NCI-H2081 treated with DMSO at 0.1 percent for 48 hours (cell line): ENCODE measurements at places on chromosomes 11 and 22.

GRCh38 chr22:37502342-37503182, 16.4 kb upstream of the MFNG start:
- no peak for DNase-seq

- no peak for DNase-seq
These were observed 2.5 kb downstream of the USP2 start for GRCh38 chr11:119378851-119379465.

- no peak for DNase-seq
These were observed at the start of gene YAP1 for GRCh38 chr11:102109896-102110760. Gene YAP1, plus strand, starts transcription at chr11:102110447. Its CDS starts 402 bp downstream, at chr11:102110849.

- peak; percentile 91 for DNase-seq
These were observed at the start of gene PSMC3 for GRCh38 chr11:47426062-47426956. Gene PSMC3, minus strand, starts transcription at chr11:47426439. Its CDS starts 160 bp downstream, at chr11:47426279.

- no peak for DNase-seq
These were observed 205.0 kb upstream of the RAG2 start for GRCh38 chr11:36803084-36803483.

- no peak for DNase-seq
These were observed 102.8 kb upstream of the DRD2 start for GRCh38 chr11:113578033-113578380.

DNA sequence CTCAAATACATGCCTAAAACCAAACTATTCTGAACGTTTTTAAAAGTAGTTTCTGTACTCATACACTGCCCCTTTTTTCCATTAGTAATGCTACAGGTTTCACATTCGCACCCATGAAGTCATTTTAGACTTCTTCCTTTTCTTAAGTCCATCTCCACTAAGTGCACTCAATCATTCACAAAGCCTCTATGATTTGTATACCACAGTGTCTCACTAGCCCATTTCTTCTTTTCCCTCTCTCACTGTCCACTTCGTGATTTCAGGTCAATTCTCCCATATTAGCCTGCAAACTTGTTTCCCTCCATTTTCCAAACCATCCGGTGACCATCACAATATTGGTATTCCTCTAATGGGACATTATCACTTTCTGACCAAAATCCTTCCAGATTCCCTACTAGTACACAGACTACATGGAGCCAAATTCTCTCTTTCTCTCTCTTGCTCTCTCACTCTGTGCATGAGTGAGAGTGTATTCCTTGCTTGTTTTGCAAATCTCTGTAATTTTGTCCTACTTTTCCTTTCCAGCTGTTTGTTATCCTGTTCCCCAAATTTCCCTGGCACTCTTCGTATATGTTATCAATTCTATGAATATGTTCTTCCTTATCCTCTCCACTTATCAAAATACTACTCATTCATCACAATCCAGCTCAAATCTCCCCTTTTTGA, 3.4 kb upstream of the ZC3H12C start:
- DNase-seq: no peak

DNA sequence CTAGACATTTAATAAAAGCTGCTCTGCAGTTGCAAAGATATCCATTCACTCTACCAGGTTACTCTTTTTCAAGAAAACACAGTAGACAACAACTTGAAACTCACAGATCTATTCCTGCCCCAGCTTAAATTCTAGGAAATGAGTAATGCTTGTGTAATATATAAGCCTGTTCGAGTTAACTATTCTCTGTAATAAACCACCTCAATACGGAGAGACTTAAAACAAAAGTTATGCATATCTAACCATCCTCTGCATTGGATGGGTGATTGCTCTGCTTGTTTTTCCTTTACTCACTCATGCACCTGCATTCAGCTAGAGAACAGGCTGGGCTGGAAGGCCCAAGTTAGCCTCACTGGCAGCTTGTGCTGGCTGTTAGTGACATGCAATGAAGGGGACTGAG, 13.3 kb downstream of the LRRC4C start:
- DNase-seq: no peak

- DNase-seq: no peak
These were observed 18.1 kb upstream of the SCGB1A1 start for GRCh38 chr11:62400760-62401159.

DNA sequence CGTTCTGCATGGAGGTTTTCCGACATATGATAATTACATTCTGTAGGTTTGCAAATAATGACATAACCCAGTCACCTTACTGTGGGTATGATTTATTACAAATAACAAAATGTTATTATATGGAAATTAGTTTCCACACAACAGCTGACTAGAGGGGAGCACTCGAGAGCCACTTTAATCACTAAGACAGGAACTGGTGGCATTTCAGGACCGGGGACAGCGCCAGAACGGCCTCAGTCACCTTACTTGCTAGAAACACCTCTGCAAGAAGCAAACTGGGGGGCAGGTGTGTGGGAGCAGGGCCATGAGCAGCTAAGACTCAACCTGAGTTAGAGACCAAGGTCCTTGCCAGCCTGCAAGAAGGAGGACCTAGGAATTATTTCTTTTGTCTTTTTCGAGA, 199.9 kb downstream of the DSCAML1 start:
- DNase-seq: no peak

DNA sequence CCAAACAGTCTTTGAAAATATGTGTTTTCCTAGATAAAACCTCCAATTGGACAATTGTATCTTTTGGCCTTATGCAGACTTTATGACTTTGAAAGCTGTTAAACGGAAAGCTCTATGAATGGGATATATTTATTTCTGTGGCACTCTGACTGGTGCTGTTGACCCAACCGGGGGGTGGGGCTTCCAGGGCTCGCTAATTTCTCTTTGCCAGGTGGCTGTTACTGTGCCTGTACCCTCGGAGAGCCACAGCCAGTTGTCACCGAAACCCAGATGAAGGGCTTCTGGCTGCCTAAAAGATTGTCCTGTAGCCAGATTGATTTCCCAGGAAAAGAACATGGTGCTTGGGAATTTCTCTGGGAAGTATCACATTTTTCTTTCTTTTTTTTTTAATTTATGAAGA, 132.7 kb upstream of the NAV2 start:
- no peak for DNase-seq

GRCh38 chr11:128776424-128777284, 82.8 kb downstream of the FLI1 start:
- DNase-seq: no peak

GRCh38 chr11:79087238-79087960, 353.4 kb downstream of the TENM4 start:
- DNase-seq: no peak

GRCh38 chr22:49148895-49149418, 678.7 kb downstream of the BRD1 start:
- DNase-seq: no peak

GRCh38 chr11:67116758-67117105, 2.3 kb upstream of the KDM2A start:
- no peak for DNase-seq

GRCh38 chr11:9862981-9863380, 199.1 kb downstream of the SWAP70 start:
- no peak for DNase-seq

DNA sequence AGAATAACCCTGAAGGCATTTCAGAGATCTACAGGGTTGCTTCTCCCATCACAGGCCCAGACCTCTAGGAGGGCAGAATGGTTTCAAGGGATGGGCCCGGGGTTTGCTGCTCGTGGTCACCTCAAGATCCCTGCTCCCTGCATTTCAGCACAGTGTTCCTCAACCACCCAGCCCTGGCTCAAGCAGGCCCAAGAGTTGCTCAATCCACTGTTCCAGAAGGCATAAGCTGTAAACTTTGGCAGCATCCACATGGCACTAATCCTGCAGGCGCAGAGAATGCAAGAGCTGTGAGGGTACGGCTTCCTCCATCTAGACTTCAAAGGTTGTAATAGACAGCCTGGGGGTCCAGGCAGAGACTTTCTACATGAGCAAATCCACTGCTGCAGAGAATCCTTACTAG, 225.0 kb upstream of the UBASH3B start:
- DNase-seq: no peak

DNA sequence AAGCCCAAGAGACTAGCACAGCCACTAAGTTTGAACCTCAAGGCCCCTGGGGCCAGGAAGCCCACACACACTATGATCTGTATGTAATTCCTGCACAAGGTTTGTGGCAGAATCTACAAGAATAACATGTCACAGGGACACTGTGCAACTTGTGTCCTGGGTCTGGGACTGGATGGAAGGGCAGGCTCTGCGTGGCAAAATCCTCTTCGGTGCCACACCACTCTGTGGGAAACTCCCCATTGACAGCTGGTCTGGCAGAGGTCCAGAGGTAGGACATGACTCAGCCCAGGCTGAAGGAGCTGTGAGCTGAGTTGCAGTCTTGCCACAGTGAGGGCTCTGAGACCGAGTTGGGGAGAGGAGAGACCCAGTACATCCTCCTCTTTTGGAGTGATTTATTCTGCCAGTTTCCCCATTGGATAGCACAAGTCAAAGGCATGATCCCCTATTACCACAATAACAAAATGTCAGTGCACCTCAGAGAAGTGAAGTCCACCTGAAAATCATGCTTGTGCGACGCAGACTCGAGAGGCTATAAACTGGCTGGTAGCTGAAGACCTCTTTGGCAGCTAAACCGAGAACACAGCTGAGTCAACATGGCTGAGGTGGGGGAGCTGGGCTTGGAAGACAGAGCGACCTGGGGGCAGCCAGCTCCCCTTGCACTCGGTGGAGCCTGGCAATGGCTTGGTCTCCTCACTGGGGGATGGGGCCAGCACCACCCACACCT, 23.3 kb upstream of the SERPIND1 start:
- DNase-seq: no peak

GRCh38 chr22:19434401-19434800, 2.1 kb downstream of the MRPL40 start:
- DNase-seq: no peak

GRCh38 chr11:65895482-65895981, 4.7 kb downstream of the FOSL1 start:
- DNase-seq: no peak

- DNase-seq: no peak
These were observed 132.9 kb downstream of the CHST1 start for GRCh38 chr11:45532546-45532945.

DNA sequence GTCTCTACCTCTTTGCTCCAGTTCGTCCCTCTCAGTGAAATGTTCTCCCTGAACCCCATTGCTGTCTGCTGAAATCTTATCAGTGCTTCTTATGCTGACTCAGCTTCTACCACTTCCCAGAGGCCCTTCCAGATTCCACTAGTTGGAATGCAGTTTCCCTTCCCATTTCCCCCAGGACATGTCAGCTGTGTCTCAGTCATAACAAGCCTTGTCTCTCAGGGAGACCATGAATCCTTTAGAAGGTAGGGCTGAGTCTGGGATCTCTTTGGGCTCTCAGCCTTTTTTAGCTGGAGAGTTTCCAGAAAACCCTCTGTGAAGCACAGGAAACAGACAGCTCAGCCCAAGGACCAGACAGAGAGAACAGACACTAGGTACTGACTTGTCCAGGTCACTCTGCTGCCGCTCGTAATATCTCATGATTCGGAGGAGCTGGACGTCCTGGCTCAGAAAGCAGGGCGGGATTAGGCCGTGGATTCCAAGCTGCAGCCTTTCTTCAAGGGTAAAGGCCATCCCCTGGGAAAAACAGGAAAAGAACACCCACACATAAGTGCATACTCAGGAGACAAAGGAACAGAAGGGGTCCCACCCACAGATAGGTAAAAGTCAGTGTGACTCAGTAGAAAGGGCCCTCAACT, 113.0 kb downstream of the ME3 start:
- DNase-seq: no peak

- DNase-seq: no peak
These were observed 14.4 kb upstream of the ST3GAL4 start for GRCh38 chr11:126340960-126341606.

DNA sequence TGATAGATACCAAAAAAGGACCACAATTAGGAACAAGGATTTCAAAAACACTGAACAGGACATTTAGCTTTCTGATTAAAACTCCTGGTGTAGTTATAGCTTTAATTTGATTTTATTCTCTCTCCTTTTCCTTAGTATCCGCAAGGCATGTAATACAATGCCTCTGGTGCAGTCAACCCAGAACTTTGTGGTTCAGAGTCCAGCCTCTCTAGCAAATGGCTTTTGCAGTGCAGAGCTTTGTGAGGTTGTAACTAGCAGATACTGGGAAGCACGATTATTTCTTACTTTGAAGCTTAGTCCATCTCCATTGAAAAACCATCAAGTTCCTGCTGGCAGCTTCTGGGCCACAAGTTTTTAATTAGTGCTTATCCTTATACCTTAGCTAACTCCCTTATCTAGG, 79.8 kb downstream of the GRIA4 start:
- no peak for DNase-seq
